ENCODE measurements at places on chromosomes 1 and 21.

DNA sequence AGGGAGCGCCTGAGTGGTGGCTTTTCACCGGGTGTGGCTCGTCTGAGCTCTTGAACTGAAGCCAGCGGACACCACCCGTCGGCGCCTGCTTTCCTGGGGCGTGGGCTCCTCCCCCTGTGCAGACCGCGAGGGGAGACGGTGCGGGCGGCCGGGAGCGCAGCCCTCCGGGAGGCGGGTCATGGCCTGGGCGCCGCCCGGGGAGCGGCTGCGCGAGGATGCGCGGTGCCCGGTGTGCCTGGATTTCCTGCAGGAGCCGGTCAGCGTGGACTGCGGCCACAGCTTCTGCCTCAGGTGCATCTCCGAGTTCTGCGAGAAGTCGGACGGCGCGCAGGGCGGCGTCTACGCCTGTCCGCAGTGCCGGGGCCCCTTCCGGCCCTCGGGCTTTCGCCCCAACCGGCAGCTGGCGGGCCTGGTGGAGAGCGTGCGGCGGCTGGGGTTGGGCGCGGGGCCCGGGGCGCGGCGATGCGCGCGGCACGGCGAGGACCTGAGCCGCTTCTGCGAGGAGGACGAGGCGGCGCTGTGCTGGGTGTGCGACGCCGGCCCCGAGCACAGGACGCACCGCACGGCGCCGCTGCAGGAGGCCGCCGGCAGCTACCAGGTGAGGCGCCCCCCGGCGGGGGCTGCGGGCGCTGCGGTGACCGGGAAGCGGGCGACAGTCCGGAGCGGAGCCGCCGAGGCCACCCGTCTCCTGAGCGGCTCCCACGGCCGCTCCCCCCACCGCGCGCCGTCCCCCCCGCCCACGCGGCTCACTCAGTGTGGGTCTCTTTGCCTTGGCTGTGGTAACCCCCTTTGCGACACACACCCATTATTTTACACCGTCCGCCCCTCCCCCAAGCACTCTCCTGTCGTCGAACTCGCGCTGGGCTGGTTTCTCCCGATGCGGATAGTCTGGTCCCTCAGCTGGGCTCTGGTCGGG lies at the start of gene TRIM58:
TSS of gene TRIM58 (plus strand) at position 119 of the 916 bp plus-strand sequence. CDS start at position 179, 60 bp downstream.
- no peaks in the 10 kb centered on the region for H3K27me3 ChIP-seq
- H3K4me1 ChIP-seq: no peaks in the 10 kb centered on the region
- no peaks in the 10 kb centered on the region for H3K36me3 ChIP-seq
- H3K4me3 ChIP-seq: peak within 1 kb of the TSS; percentile 49
- H3K27ac ChIP-seq: peak within 1 kb of the TSS; percentile 72
- DNase-seq: no peak

- no peak for DNase-seq
- no peaks in the 10 kb centered on the region for H3K36me3 ChIP-seq
- no peak overlapping the region for H3K4me3 ChIP-seq
- H3K4me1 ChIP-seq: no peaks in the 10 kb centered on the region
These were observed 217.6 kb downstream of the LMX1A start for GRCh38 chr1:165138960-165139359.

DNA sequence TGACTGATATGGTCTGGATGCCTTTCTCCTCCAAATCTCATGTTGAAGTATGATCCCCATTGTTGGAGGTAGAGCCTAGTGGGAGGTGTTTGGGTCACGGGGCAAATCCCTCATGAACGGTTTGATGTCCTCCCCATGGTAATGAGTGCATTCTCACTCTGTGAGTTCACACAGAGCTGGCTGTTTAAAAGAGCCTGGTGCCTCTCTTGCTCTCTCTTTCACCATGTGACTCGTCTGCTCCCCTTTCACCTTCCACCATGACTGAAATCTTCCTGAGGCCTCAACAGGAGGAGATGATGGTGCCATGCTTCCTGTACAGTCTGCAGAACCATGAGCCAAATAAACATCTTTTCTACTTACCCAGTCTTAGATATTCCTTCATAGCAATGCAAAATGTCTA lies 30.2 kb downstream of the ALDH9A1 start:
- H3K4me1 ChIP-seq: no peaks in the 10 kb centered on the region
- no peak overlapping the region for H3K4me3 ChIP-seq
- no peak for DNase-seq
- H3K36me3 ChIP-seq: peaks cover 17% of the 10 kb centered on the region
- no peaks in the 10 kb centered on the region for H3K27me3 ChIP-seq
- no peak overlapping the region for H3K27ac ChIP-seq

- no peaks in the 10 kb centered on the region for H3K27me3 ChIP-seq
- DNase-seq: peak; percentile 73
- peak overlapping the region; percentile 8 for H3K4me3 ChIP-seq
- peaks cover 8% of the 10 kb centered on the region for H3K4me1 ChIP-seq
These were observed 15.2 kb downstream of the SLC27A3 start for GRCh38 chr1:153790313-153790965.

GRCh38 chr1:165047994-165048393 lies 308.5 kb downstream of the LMX1A start:
- no peaks in the 10 kb centered on the region for H3K27me3 ChIP-seq
- H3K36me3 ChIP-seq: no peaks in the 10 kb centered on the region
- H3K4me3 ChIP-seq: no peak overlapping the region
- DNase-seq: no peak

GRCh38 chr1:176559474-176559873 lies 96.5 kb downstream of the PAPPA2 start:
- no peak for DNase-seq
- H3K36me3 ChIP-seq: no peaks in the 10 kb centered on the region
- H3K4me1 ChIP-seq: no peaks in the 10 kb centered on the region
- no peak overlapping the region for H3K4me3 ChIP-seq

- H3K27me3 ChIP-seq: no peaks in the 10 kb centered on the region
- no peaks in the 10 kb centered on the region for H3K4me1 ChIP-seq
- no peaks in the 10 kb centered on the region for H3K36me3 ChIP-seq
- DNase-seq: no peak
These were observed 12.1 kb upstream of the COA6 start for GRCh38 chr1:234361102-234361603.

- no peak overlapping the region for H3K27ac ChIP-seq
- no peak overlapping the region for H3K4me3 ChIP-seq
- DNase-seq: no peak
- H3K36me3 ChIP-seq: no peaks in the 10 kb centered on the region
- H3K4me1 ChIP-seq: no peaks in the 10 kb centered on the region
These were observed 101.4 kb upstream of the KCNK1 start for GRCh38 chr1:233512538-233512937.

DNA sequence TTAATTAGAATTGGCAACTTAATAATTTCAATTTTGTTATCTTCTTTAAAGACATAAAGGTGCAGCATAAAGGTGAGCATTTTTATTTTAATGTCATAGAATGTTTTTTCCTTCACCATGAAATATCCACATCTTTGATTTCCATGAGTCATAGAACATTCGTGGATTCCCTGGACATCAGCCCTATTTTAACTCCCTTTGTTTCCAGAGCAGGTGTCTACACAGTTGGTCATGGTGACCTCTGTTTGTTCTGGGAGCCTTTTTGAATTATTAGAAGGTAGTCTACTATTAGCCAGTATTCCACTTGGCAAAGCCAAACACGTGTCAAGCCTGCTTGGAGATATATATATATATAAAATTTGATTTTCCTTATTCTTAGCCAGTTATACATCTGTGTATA lies 572.9 kb downstream of the LTN1 start:
- H3K27ac ChIP-seq: no peak overlapping the region
- H3K36me3 ChIP-seq: no peaks in the 10 kb centered on the region
- no peaks in the 10 kb centered on the region for H3K27me3 ChIP-seq
- no peak overlapping the region for H3K4me3 ChIP-seq
- DNase-seq: no peak

GRCh38 chr1:70075761-70076160 lies 129.6 kb downstream of the LRRC40 start:
- no peak overlapping the region for H3K27ac ChIP-seq
- H3K36me3 ChIP-seq: no peaks in the 10 kb centered on the region
- DNase-seq: no peak
- no peak overlapping the region for H3K4me3 ChIP-seq
- H3K27me3 ChIP-seq: no peaks in the 10 kb centered on the region

- no peak overlapping the region for H3K4me3 ChIP-seq
- no peaks in the 10 kb centered on the region for H3K4me1 ChIP-seq
- DNase-seq: no peak
- H3K27ac ChIP-seq: no peak overlapping the region
- no peaks in the 10 kb centered on the region for H3K36me3 ChIP-seq
These were observed 58.4 kb downstream of the FHAD1 start for GRCh38 chr1:15305468-15305770.

- H3K36me3 ChIP-seq: no peaks in the 10 kb centered on the region
- H3K27me3 ChIP-seq: no peaks in the 10 kb centered on the region
- no peak overlapping the region for H3K4me3 ChIP-seq
These were observed 422.9 kb upstream of the BEND5 start for GRCh38 chr1:49199564-49199963.

GRCh38 chr1:209989525-209989924 lies 51.5 kb downstream of the SYT14 start:
- H3K27me3 ChIP-seq: no peaks in the 10 kb centered on the region
- DNase-seq: no peak
- no peak overlapping the region for H3K4me3 ChIP-seq
- H3K4me1 ChIP-seq: no peaks in the 10 kb centered on the region
- no peaks in the 10 kb centered on the region for H3K36me3 ChIP-seq

GRCh38 chr1:202112859-202113689 lies 9.6 kb upstream of the GPR37L1 start:
- peak overlapping the region; percentile 61 for H3K27ac ChIP-seq
- H3K36me3 ChIP-seq: no peaks in the 10 kb centered on the region
- H3K4me1 ChIP-seq: peaks cover 16% of the 10 kb centered on the region
- DNase-seq: no peak
- H3K27me3 ChIP-seq: no peaks in the 10 kb centered on the region
- no peak overlapping the region for H3K4me3 ChIP-seq

DNA sequence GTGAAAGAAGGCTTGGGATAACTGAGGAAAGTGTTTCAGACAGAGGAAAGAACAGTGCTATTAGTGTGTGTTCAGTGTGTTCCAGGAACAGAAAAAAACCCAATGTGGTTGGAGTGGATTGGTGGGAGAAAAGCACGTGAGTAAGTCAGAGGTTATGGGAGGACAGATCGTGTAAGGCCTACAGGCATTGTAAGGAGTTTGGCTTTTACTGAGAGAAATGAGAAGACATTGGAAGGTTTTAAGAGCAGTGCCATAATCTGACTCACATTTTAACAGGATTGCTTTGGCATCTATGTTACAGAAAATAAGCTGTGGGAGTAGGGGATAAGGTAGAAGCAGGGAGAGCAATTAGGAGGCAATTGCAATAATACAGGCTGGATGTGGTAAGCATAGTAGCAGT lies 4.8 kb downstream of the ARPC5 start:
- no peaks in the 10 kb centered on the region for H3K27me3 ChIP-seq
- peaks cover 45% of the 10 kb centered on the region for H3K4me1 ChIP-seq
- no peak for DNase-seq
- peaks cover 25% of the 10 kb centered on the region for H3K36me3 ChIP-seq
- no peak overlapping the region for H3K4me3 ChIP-seq
- H3K27ac ChIP-seq: no peak overlapping the region

DNA sequence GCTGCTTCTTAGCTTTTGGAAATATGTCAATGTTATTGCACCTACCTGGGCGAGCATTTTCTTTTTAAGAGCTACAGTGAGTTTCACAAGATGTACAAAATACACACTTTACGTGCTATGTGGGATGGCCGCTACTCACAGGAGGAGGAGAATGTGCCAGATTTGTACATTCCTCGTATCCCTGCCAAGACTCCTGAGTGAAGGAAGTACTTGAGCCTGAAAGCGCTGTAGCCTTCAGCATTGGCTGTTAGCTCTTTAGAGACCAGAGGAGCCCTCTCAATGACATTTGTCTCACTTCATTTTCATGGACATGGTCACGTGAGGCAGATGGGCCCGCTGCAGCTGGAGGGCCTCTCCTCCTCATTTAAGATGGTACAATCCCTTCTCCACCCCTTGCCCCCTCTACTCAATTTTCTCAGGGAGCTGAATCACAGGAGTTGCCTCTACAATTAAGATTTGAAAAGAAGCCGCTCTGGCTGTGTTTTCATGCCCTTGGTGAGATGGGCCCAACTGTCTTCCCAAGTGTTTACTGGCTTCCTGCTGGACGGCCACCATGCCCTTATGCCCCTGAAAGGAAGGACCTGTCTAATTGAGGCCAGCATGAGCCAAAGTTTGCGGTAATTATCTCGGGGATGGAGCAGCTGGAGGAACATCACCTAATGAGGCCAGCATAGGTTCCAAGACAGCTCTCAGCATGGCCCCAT lies 442.6 kb downstream of the PRDM2 start:
- H3K27me3 ChIP-seq: no peaks in the 10 kb centered on the region
- H3K4me3 ChIP-seq: no peak overlapping the region
- H3K4me1 ChIP-seq: no peaks in the 10 kb centered on the region
- H3K27ac ChIP-seq: no peak overlapping the region
- no peaks in the 10 kb centered on the region for H3K36me3 ChIP-seq

DNA sequence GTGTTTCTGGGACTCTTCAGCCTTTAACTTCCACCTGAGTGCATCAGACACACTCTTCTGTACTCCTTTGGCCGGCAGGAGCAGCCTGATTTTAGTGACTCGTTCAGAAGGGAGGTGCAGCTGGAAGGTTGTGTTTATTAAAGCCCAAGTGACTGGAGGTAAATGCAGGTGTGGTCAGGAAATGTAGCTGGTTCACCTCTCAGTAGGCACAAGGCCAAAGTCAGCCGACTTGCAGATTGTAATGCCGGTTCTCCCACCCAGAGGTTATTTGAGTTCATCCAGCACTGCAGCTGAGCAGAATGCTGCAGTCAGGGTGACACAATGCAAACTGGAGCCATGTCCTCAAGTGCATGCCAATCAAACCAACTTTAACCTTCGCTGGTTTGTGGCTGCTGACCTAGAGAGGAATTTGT lies 91.5 kb downstream of the SPATA46 start:
- no peak overlapping the region for H3K27ac ChIP-seq
- H3K4me3 ChIP-seq: no peak overlapping the region

DNA sequence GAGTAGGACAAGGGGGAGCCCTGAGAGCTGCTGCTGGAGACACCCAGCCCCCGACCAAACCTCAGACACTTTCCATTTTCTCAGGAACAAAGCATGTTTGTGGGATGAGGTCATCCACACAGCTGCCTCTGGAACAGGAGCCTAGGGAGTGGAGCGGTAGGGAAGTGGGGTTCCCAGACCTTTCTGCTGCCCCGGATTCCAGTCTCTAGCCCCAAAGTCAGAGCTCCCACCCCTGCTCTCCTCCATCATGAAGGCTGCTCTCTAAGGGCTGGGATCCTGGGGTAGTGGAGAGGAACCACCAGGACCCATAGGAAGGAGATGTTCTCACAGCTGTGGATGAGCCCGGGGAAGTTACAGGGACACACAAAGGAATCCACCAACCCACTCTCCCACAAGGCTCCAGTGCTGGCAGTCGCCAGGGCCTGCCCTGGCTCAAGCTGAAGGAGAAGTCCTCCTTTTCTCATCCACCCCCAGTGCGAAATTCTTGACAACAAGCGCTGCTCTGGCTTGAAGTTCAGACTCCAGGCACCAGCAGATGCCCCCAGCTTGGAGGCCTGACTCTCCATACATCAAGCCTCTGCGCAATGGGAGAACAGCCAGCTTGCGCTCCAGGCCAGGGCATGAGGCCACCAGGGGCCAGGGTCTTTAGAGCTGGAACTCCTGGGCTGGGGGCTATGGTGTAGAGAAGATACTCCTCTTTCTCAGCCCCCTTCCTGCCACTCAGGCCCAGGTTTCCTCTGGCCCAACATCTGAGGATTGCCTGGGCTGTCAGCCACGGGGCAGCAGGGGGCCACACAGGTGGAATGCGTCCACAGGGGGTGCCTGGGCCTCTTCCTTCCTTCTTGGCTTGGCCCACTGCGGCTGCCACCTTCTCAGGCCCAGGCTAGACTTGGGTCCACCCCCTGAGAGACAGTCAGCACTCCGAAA lies 4.5 kb downstream of the FHL3 start:
- no peak for DNase-seq
- no peaks in the 10 kb centered on the region for H3K27me3 ChIP-seq
- no peak overlapping the region for H3K4me3 ChIP-seq
- H3K27ac ChIP-seq: peak overlapping the region; percentile 97
- H3K36me3 ChIP-seq: no peaks in the 10 kb centered on the region
- peaks cover 94% of the 10 kb centered on the region for H3K4me1 ChIP-seq
